ENCODE measurements at places on chromosomes 5 and 9.

GRCh38 chr5:1227667-1228066 lies 2.5 kb downstream of the SLC6A18 start:
- no peak for DNase-seq

- no peak for DNase-seq
These were observed 76.5 kb downstream of the COL27A1 start for GRCh38 chr9:114231719-114232449.

DNA sequence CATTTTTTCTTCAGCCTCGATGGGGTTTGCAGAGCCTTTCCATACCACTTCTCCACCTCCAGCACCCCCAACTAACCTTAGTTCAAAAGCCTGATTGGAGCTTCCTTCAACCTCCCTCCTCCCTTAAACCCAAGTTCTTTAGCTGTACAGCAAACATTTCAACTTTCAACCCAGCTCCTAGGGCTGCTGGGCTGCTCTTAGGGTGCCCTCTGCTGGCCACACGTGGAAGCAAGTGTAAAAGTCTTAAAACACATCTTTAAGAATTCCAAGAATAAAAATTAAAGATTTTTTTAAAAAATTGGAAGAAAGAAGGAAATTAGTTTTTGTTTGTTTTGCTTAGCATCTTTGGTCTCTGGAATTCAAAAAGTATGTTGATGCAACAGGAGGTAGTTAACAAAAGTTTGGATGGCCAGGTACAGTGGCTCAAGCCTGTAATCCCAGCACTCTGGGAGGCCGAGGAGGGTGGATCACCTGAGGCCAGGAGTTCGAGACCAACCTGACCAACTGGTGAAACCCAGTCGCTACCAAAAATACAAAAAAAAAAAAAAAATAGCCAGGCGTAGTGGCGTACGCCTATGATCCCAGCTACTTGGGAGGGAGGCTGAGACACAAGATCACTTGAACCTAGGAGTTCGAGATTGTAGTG lies 15.5 kb upstream of the HSD17B3 start:
- peak; percentile 60 for DNase-seq

- DNase-seq = no peak
These were observed 71.8 kb downstream of the GNAQ start for GRCh38 chr9:77959803-77960202.

DNA sequence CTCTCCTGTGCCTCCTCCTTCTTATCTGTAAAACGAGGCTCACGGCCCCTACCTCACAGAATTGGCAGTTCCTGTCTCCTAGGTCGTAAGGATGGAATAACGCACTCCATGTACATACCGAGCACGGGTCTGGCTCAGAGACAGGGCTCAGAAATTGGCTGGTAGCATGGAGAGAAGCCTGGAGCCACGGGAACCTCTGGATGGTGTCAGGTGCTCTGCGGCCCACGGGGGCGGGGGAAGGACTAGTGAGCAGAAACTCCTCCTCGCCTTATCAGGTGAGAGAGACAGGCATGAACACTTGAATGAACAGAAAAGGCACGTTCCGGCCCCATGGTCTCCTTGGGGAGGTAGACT lies 15.4 kb upstream of the C5orf47 start:
- no peak for DNase-seq

DNA sequence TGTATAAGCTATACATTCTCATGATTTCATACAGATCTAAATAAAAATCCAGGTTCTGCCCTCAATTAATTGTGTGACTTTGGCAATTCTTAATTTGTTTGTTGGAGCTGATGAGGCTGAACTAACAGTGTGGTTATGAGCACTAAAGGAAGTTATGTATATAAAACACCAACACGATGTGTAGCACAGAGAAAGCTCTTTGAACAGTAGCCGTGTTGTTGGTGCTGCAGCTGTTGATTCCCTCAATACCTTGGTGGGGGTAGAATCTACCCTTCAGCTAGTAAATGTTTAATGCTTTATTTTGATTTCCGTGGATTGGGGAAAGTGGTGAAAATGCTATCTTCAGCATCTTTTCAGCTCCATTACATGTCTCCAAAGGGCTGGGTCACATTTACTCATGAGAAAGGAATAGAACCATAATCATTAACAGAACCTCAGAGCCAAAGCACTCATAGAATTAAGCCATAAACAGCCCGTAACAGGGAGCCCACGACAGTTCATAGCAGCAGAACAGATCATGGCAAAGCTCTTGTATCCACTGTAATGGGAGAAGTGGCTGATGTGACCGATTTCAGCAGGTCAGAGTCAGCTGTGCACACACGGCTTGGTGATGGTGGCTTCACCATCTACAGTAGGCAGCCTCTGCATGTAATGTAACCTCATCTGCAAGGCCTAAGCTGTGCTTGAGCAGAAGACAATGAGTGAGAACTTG lies 332.7 kb downstream of the DIRAS2 start:
- no peak for DNase-seq

- no peak for DNase-seq
These were observed 43.7 kb downstream of the SECISBP2 start for GRCh38 chr9:89361816-89362646.

GRCh38 chr5:143601917-143602333 lies 198.4 kb upstream of the NR3C1 start:
- no peak for DNase-seq

- no peak for DNase-seq
These were observed 968 bp downstream of the NKD2 start for GRCh38 chr5:1009359-1010180.

GRCh38 chr5:132865668-132866341 lies 464 bp downstream of the GDF9 start:
- DNase-seq = no peak

DNA sequence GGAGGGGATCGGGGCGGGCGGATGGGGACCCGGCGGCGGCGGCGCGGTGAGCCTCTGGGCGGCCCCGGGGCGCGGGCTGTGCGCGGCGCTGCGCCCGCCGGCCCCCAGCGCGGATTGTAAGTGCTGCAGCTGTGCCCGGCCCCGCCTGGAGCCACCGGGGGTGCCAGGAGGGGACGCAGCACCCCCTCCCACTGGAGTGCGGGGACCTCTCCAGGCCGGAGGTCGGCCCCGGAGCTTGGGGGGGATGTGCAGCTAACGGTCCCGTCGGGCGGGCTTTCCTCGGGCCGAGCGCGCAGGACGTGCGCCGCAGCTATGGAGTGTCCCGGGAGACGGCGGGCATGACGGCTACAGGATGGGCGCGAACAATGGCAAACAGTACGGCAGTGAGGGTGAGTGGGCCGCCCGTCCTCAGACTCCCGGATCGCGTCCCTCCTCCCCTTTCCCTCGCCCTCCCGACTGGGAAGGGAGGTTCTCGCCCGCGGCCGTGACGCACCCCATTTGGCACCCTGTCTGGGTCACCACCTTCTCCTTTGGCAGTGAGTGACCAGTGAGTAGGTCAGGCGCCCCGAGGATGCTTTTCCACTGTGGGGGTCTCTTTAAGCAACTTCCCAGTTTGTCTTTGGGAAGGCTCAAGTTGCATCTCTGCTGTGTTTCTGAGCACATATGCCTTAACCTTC lies 483 bp downstream of the FBXL7 start:
- DNase-seq = peak; percentile 3

DNA sequence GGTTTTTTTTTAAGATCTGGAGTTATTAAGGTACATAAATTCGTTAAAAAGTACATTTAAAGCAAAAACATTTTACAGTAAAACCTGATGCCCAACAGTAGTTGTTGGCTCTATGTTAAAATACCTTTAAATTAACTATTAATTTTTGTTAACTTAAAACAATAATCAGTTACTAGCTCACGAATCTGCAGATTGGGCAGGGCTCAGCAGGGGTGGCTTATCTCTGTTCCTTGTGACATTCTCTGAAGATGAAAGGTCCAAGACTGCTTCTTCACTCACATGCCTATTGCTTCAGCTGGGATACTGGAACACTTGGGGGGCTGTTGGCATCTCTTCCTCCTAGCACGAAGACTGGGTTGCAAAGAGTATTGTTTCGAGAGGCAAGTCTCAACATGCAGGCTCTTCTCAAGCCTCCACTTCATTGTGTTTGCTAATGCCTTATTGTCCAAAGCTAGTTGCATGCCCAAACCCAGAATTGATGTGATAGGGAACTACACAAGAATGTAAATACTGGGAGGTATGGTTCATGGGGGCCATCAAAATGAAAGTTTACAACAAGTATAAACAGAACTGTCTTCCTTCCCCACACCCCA lies 46.6 kb downstream of the MAP3K1 start:
- DNase-seq = no peak

GRCh38 chr5:10874541-10874940 lies 113.5 kb upstream of the DAP start:
- DNase-seq = no peak

GRCh38 chr5:83485842-83486241 lies 14.3 kb downstream of the VCAN start:
- no peak for DNase-seq

- DNase-seq = no peak
These were observed 25.6 kb downstream of the NEK6 start for GRCh38 chr9:124283228-124283814.

DNA sequence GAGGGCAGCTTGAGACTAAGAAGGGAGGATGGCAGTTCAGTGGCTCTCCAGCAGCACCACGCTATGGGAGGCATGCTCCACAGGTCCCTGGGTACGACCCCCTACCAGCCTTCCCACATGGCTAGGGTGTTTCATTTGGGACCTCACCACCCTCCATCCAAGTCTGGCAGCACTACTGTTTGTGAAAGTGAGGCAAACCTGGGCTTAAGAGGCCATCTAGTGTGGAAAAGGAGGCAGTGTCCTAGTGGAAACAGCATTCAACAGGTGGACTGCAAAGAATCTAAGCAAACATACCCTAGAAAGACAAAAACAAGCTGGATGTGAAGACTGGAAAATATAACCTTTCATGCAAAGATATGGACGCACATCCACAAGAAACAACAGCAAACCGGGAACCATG lies 4.8 kb upstream of the C5orf47 start:
- DNase-seq = no peak

DNA sequence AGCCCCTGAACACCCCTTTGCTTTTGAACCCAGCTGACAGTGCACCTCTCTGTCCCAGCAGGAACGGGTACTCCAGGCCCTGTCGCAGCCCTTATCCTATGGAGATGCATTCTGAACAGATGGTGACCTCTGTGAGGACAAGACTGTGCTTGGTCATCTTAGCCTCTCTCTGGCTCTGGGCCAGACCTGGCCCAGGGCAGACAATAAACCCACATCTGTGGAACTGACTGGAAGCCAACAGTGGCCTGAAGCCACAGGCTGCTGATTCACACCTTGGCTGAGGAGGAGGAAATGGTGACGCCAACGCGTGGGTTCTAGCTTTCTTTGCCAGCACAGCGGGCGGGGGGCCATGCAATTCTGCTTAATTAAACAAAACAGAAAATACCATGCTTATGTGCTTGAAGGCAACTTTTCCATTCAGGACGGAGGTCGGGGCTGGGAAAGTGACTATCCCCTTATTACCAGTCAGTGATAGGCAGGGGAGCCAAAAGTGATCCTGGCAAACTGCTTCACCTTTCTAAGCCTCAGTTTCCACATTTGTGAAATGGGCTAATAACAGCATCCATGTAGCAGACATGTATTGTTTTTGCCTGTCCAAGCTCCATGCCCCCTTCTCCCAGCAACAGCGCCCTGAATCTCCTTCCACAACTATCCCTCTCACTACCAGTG lies 10.8 kb downstream of the SH3PXD2B start:
- peak; percentile 34 for DNase-seq

GRCh38 chr5:59874675-59875074 lies 18.9 kb downstream of the PDE4D start:
- no peak for DNase-seq

GRCh38 chr9:18324928-18325745 lies 148.8 kb upstream of the ADAMTSL1 start:
- no peak for DNase-seq

DNA sequence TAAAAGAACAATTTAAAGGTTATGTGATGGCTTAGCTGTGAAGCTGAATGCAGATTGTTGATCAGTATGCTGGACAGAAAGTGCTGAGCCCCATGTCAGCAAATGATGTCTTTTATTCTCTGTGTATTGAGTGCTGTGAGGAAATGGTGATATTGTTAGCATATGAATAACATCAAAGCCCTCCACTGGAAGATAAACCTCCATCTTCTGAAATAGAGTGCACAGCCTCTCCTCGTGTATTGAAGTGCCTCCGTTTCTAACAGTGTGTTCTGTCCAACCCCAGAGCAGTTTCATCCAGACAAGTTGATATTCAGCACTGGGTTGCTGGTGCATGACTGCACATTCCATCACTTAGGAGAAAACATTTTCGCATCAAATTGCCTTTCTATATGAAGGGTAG lies 242.9 kb downstream of the CSNK1G3 start:
- DNase-seq = no peak

- DNase-seq = no peak
These were observed 1.2 kb upstream of the VPS13A start for GRCh38 chr9:77176106-77176505.

GRCh38 chr9:107784235-107784958 lies 294.8 kb upstream of the KLF4 start:
- peak; percentile 20 for DNase-seq

DNA sequence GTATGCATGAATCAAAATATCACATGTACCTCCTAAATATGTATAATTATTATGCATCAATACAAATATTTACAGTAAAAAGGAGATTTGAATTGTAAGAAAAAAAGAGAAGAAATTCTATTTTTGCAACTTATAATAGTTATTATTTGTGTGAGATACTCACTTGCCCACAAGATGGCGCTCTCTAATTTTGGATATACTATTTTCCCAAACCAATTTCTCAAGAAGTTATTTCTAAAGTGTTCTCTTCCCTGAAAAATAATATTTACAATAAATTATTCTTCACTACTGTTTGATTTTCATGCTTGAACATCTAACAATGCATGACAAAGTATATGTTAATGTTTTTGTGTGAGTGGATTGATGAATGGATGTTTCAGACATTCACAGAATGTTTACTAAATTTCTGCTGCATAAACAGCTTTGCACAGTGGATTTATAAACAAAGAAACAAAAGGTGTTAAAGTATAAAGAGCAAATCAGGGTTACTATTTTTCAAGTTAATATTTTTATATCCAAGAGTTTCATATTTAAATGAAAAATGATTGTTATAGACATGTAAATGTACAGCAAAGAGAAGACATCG lies 503.4 kb downstream of the PDE4D start:
- DNase-seq = peak; percentile 48

DNA sequence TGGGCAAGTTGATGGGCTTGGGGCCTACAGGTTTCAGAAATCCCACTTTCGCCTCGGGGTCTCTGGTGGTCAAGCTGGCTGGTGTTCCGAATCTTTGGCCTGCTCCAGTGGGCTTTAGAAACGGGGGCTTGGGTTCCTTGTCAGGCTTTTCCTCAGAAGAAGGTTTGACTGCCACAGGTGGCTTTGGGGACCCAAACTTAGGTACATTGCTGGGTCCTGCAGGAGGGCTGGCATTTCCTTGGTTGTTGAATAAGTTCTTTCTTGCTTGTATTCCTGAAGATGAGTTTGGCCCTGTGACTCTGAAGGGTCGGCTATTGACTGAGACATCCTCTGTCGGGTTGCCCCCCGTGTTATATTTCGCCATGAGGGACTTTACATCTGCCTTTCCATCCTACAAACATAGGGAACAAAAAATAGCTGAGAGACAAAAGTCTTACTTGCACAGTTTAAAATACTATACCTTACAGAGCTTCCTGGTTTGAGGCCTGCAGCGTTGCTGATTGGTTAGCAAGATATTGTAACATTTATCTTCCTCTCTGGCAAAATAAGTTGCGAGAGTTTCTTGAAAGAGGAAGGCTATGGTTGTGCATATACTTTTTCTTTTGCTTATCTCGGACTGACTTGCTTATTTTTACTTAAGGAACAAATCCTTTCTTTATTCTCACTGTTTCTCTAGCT lies 16.6 kb downstream of the FYB1 start:
- no peak for DNase-seq
